Stimulated activated CD8-positive, alpha-beta memory T cell treated with anti-CD3 and anti-CD28 coated beads, Interleukin-7, amount 100 ng/mL, for 24 hours (primary cell): ENCODE measurements at places on chromosomes 12 and 14.
A peak's percentile ranks its signal among the peaks of the same experiment; 100 is the strongest.

DNA sequence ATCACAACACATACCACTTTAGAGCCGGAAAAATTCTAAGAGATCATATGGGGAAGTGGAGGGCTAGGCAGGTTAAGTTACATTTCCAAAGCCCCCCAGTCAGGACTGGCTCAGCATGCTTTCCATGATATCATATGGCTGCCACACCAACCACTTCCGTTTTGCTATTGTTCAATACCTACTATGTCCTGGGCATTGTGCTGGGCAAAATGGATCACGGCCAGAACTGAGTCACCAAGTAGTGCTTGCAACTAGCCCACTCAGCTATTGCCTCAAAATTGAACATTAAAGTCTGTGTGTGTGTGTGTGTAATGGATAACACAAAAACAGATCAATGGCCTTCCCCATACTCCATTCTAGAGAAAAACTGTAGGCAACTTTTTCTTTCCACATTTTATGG lies 22.7 kb downstream of the WIF1 start:
- DNase-seq: no peak

DNA sequence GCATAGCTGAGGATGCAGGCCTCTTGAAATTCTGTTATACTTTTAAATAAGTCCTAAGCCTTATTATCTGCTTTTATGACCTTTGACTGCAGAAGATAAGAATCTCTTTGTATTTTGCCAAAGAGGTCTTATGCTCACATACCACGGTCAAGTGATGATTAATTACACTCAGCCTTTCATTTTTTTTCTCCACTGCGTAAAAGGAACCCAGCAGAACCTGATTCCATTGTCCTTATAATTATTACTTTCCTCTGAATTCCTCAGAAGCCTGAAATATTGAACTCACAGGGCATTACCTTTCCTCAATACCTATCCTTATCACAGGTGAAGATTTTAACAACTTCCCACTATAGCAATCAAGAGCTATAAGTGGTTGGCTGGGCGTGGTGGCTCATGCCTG lies 498.7 kb upstream of the RPL10L start:
- no peak for DNase-seq

DNA sequence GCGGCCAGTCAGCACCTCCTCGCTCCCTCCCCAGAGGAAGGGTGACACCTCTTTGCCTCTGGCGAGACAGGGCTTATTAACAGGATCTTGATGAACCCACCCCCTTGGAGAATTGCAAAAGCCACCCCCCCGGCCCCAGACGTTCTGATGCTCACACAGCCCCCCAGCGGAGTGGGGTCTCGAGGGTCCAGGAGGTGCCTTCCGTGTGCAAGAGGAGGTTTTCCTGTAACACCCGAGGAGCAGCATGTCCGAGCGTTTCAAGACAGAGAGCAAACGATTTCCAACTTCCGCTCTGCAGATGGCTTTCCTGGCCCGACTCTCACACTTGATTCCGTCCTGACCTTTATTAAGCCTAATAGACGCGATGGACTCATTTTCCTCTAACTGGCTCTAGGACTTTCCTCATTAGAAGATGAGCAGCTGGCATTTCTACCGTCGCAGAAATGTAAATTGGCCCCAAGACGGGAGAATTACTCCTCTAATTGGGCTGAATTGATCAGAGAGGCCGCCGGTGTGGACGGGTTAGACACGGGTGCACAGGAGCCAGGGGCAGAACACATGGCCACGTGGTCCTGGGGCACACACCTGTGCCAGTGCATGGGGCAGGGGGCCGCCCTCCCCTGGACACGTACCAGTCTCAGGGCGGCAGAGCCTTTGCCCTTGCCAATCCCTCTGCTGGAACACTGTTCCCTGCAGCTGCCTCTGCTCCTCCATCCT lies 84.4 kb downstream of the NOC4L start:
- no peak for DNase-seq

DNA sequence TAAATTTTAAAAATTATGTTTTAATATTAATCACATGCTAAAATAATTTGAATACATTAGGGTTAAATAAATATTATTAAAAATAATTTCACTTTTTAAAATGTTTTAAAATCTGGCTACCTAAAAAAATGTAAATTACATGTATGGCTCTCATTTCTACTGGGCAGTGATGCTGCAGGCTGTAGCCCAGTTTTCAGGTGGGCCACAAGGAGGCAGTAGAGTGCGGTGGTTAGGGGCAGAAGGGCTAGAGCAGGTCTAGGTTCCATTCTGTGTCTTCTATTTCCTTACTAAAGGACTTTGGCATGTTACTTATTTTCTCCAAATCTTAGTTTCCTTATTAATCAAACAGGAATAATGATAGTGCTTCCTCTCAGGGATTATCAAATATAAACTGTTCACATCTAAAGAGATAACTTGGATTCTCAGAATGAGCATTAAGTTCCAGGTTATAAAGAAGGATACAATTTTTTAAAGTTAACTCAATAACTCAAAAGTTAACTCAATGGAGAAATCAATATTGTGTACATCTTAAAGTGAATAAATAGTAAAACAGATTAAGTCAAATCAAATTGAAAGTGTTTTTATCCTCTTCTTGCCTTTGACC lies 54.9 kb upstream of the OVCH1 start:
- peak; percentile 22 for DNase-seq
